ENCODE measurements at places on chromosomes 4 and X. TPM values are rescaled to one million over a fixed set of nuclear protein-coding genes. Genes with fewer than 3 reads are reported as not detected.

- H3K27me3 ChIP-seq, result no peaks in the 10 kb centered on the region
- no peak for DNase-seq
- H3K36me3 ChIP-seq, result no peaks in the 10 kb centered on the region
- H3K4me3 ChIP-seq, result no peak overlapping the region
- H3K27ac ChIP-seq, result no peak overlapping the region
These were observed 62.7 kb upstream of the HELT start for GRCh38 chr4:184955636-184956035.

DNA sequence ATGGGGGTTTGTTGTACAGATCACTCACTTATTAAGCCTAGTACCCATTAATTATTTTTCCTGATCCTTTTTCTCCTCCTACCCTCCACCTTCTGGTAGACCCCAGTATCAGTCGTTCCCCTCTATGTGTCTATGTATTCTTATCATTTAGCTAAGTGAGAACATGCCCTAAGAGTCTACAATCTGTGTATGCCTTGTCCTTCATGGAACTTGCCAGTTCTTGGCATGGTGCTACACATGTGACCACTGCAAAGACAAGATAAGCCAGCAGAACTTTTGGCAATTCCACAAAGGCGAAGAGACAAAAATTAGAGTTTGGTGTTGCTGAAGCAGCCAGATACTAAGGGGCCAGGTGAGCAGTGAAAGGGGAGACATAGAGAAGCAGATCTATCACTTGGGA lies 101.3 kb downstream of the CORIN start:
- H3K4me1 ChIP-seq, result no peaks in the 10 kb centered on the region
- H3K36me3 ChIP-seq, result no peaks in the 10 kb centered on the region
- H3K27ac ChIP-seq, result no peak overlapping the region
- DNase-seq, result no peak
- no peak overlapping the region for H3K4me3 ChIP-seq
- H3K27me3 ChIP-seq, result no peaks in the 10 kb centered on the region

GRCh38 chr4:96784336-96784735 lies 944.4 kb downstream of the PDHA2 start:
- H3K27me3 ChIP-seq, result no peaks in the 10 kb centered on the region
- no peak overlapping the region for H3K4me3 ChIP-seq
- H3K27ac ChIP-seq, result no peak overlapping the region
- H3K4me1 ChIP-seq, result no peaks in the 10 kb centered on the region
- DNase-seq, result no peak

DNA sequence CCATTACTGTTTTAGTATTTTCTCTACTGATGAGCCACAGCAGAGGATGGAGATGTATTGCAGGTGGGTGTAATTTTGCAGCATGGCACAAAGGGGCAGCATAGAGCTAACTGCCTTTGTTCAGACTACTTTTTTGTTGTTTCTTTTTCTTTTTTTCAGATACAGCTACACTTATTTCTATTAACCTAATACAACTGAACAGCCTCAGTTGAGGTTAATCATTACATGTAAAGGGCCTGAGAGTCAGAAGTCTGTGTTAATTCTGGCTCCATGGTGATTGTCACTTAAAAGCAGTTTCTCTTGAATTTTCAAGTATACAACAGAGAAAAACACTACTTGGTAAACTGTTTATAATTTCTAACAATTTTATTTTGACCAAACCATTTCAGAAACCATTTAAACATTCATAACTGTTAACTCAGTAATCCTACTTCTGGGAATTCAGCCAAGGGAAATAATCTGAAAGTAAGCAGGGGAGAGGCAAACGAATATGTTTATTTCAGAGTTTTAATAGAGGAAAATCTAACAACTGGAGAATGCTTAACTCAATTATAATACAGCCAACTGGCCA lies 13.9 kb upstream of the PPEF2 start:
- H3K4me1 ChIP-seq, result no peaks in the 10 kb centered on the region
- no peak overlapping the region for H3K4me3 ChIP-seq
- H3K27ac ChIP-seq, result no peak overlapping the region
- H3K27me3 ChIP-seq, result no peaks in the 10 kb centered on the region
- peaks cover 24% of the 10 kb centered on the region for H3K36me3 ChIP-seq

DNA sequence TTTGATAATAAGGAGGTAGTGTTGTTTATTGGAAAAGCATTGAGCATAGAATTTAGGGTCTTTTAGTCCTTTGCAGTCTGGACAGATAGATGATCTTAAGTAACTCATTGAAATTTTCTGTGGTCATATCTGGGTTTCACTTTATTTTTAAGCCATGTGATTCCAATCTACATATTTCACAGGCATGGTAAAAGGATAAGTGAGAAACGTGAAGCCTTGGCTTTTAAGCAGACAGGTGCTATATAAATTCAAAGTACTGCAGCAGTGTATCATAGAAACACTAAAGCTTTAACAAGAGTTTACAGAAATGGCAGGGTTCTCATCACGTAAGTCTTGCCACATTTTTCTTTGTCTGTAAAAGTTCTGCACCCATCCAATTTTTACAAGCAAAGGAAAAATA lies 4.9 kb downstream of the PLS3 start:
- H3K4me3 ChIP-seq, result no peak overlapping the region
- no peaks in the 10 kb centered on the region for H3K36me3 ChIP-seq

DNA sequence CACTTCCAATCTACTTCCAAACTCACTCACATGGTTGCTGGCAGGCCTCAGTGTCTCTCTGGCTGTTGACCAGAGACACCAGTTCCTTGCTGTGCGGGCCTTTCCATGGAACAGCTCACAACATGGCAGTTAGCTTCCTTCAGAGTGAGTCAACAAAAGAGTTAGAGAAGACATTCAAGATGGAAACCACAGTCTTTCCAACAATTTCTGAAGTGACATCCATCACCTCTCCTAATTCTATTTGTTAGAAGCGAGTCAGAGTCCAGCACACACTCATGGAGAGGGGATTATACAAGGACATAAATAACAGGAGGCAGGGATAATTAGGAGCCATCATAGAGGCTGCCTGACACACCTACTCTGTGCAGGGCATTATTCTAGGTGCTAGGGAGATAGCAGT lies 62.5 kb upstream of the TMEM164 start:
- H3K4me1 ChIP-seq, result no peaks in the 10 kb centered on the region
- H3K27me3 ChIP-seq, result no peaks in the 10 kb centered on the region
- DNase-seq, result no peak
- no peak overlapping the region for H3K27ac ChIP-seq
- no peak overlapping the region for H3K4me3 ChIP-seq
- no peaks in the 10 kb centered on the region for H3K36me3 ChIP-seq

GRCh38 chr4:67052814-67053675 lies 492.3 kb downstream of the CENPC start:
- no peaks in the 10 kb centered on the region for H3K4me1 ChIP-seq
- no peak overlapping the region for H3K27ac ChIP-seq
- no peaks in the 10 kb centered on the region for H3K36me3 ChIP-seq
- H3K4me3 ChIP-seq, result no peak overlapping the region

GRCh38 chr4:157421365-157421764 lies 200.8 kb downstream of the GRIA2 start:
- no peaks in the 10 kb centered on the region for H3K36me3 ChIP-seq
- H3K4me1 ChIP-seq, result no peaks in the 10 kb centered on the region
- H3K4me3 ChIP-seq, result no peak overlapping the region
- no peak overlapping the region for H3K27ac ChIP-seq

GRCh38 chr4:83108101-83108861 lies 6.2 kb downstream of the PLAC8 start:
- DNase-seq, result peak; percentile 44
- H3K4me1 ChIP-seq, result peaks cover 48% of the 10 kb centered on the region
- peak overlapping the region; percentile 60 for H3K4me3 ChIP-seq
- peaks cover 24% of the 10 kb centered on the region for H3K36me3 ChIP-seq

DNA sequence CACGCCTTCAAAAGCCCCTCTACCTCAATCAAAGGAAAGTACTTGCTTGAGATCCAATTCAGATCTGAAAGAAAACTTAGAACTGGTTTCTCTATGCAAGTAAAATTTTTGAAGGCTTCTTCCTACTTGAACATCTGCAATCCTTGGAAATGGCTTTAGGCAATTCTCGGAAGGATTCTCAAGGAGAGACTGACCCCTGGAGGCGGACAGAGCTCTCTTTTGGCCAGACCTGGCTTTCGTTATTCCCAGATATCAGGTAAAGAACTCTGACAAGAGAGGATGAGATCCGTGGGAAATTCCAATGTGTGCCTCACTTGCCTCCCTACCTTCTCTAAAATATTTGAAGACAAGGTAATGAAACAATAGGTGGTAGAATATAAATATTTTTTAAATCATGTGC lies 670.3 kb upstream of the FAM241A start:
- no peak overlapping the region for H3K4me3 ChIP-seq
- DNase-seq, result no peak
- no peaks in the 10 kb centered on the region for H3K4me1 ChIP-seq
- H3K27me3 ChIP-seq, result no peaks in the 10 kb centered on the region
- H3K27ac ChIP-seq, result no peak overlapping the region

DNA sequence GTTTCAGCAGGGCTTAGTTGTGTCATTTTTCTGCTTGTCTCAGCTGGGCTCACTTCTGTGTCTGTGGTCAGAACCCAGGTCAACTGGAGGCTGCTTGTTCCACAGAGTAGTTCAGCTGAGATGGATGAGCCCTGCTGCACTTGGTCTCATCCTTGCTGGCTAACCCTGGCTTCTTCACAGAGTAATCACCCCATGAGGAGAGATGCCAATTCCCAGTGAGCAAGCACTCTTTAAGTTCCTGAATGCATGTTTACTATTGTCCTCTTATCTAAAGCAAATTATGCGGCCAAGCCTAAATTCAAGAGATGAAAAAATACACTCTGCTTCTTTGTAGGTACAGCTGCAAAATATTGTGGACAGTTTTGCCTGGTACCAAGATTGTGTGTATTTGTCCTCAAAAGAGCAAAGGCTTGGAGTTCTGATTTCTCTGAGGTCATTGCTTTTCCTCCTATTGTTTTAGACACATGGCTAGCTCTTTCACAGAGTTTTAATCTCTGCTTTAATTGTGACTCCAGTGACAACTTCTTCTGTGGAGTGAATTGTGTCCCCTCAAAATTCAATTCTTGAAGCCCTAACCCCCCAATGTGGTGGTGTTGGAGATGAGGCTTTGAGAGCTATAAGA lies 236.6 kb upstream of the ANKRD50 start:
- no peak for DNase-seq
- H3K4me1 ChIP-seq, result no peaks in the 10 kb centered on the region
- H3K27me3 ChIP-seq, result no peaks in the 10 kb centered on the region
- H3K36me3 ChIP-seq, result no peaks in the 10 kb centered on the region

- no peaks in the 10 kb centered on the region for H3K36me3 ChIP-seq
- no peak for DNase-seq
- H3K4me3 ChIP-seq, result no peak overlapping the region
- H3K27me3 ChIP-seq, result no peaks in the 10 kb centered on the region
- peaks cover 6% of the 10 kb centered on the region for H3K4me1 ChIP-seq
These were observed 72.0 kb downstream of the QRFPR start for GRCh38 chr4:121308828-121309227.

GRCh38 chrX:2692221-2693112 lies 1.4 kb downstream of the CD99 start:
- H3K27me3 ChIP-seq, result no peaks in the 10 kb centered on the region
- H3K4me1 ChIP-seq, result peaks cover 48% of the 10 kb centered on the region
- DNase-seq, result no peak
- peak overlapping the region; percentile 98 for H3K4me3 ChIP-seq

- no peak for DNase-seq
- H3K36me3 ChIP-seq, result no peaks in the 10 kb centered on the region
- H3K27ac ChIP-seq, result no peak overlapping the region
- no peaks in the 10 kb centered on the region for H3K4me1 ChIP-seq
- no peak overlapping the region for H3K4me3 ChIP-seq
- H3K27me3 ChIP-seq, result no peaks in the 10 kb centered on the region
These were observed 391.4 kb upstream of the DIPK2B start for GRCh38 chrX:45592101-45592500.

DNA sequence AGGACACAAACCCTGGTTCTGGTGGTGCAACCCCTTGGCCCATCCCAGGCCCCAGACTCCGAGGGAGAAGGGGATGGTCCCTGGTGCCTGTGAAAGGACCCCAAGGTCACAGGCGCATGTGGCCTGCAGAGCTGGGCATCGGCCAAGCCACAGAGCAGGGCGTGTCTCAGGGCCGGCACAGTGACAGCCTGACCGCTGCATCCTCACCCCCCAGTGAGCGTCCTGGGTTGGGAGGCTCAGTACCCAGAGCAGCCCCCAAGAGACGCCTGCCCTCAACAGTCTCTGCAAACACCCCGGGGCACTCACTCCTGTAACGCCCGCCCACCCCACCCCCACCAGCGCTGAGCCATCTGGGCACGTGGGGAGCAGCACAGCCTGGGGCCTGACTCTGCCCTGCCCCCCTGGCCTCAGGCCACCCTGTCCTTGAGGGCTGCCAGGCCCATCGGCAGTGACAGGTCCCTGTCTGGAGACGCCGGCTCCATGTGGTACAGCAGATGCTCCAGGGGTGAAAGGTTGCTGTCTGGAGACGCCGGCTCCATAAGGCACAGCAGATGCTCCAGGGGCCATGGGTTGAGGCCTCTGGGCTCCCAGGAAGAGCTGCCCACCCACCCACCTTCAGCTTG lies 24.5 kb upstream of the CPLX1 start:
- H3K4me3 ChIP-seq, result no peak overlapping the region
- no peaks in the 10 kb centered on the region for H3K27me3 ChIP-seq
- no peak overlapping the region for H3K27ac ChIP-seq
- H3K36me3 ChIP-seq, result peaks cover 6% of the 10 kb centered on the region
- no peak for DNase-seq

DNA sequence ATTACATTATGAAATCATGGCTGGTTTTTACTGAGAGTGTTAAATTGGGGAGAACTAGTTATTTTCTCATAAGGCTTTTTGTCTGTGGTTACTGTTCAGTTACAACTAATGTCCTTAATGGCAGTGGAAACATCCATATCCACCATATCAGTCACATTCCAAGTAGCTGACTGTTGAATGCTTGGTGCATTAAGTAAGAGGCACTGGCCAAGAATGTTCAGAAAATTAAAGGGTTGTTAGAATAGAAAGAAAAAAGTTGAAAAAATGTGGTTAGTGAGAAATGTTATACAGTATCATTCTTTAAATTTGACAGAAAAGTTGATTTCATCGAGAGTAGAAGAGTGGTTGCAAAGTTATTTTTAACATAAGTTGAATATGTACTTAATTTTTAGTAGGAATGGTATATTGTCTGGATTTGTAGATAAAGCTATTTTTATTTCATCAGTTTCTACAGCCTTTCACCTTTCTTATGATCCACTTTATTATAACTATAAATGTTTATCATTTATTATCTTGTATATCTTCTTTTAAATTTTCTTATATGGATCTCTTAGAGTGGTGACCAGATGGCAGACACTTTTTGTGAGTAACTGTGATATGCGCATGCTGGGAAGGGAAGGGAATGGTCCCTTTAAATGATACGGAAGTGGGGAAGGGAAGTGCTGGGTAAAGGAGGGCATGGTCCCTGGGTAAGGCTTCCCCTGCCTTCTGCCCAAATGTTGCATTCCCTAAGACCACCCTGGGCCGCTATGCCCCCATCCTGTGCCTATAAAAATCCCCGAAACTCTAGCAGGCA lies 2407.1 kb downstream of the ARAP2 start:
- H3K36me3 ChIP-seq, result no peaks in the 10 kb centered on the region
- DNase-seq, result no peak
- H3K4me3 ChIP-seq, result no peak overlapping the region
- H3K27me3 ChIP-seq, result no peaks in the 10 kb centered on the region
- no peaks in the 10 kb centered on the region for H3K4me1 ChIP-seq

GRCh38 chr4:14157262-14157661 lies 529.7 kb upstream of the BOD1L1 start:
- no peaks in the 10 kb centered on the region for H3K27me3 ChIP-seq
- H3K27ac ChIP-seq, result no peak overlapping the region
- no peaks in the 10 kb centered on the region for H3K4me1 ChIP-seq
- DNase-seq, result no peak

Gene TEX13D
- total RNA-seq, result not detected

Gene TCP11X2
- not detected for total RNA-seq

Gene PACRGL
- 14.4 TPM for total RNA-seq

Gene HTRA3
- total RNA-seq, result not detected

Gene SOWAHD
- 2.0 TPM for total RNA-seq

Gene CXCL5
- total RNA-seq, result not detected

Gene REELD1
- 0.58 TPM for total RNA-seq

Gene NXF2B
- not detected for total RNA-seq

Gene LRCH2
- total RNA-seq, result not detected

Gene LINC00632
- 14.5 TPM for total RNA-seq

Gene ARHGAP24
- total RNA-seq, result not detected
